ENCODE measurements at places on chromosomes 13 and 19.

- DNase-seq = no peak
Measured at GRCh38 chr13:70729369-70729768, 621.1 kb upstream of the KLHL1 start.

DNA sequence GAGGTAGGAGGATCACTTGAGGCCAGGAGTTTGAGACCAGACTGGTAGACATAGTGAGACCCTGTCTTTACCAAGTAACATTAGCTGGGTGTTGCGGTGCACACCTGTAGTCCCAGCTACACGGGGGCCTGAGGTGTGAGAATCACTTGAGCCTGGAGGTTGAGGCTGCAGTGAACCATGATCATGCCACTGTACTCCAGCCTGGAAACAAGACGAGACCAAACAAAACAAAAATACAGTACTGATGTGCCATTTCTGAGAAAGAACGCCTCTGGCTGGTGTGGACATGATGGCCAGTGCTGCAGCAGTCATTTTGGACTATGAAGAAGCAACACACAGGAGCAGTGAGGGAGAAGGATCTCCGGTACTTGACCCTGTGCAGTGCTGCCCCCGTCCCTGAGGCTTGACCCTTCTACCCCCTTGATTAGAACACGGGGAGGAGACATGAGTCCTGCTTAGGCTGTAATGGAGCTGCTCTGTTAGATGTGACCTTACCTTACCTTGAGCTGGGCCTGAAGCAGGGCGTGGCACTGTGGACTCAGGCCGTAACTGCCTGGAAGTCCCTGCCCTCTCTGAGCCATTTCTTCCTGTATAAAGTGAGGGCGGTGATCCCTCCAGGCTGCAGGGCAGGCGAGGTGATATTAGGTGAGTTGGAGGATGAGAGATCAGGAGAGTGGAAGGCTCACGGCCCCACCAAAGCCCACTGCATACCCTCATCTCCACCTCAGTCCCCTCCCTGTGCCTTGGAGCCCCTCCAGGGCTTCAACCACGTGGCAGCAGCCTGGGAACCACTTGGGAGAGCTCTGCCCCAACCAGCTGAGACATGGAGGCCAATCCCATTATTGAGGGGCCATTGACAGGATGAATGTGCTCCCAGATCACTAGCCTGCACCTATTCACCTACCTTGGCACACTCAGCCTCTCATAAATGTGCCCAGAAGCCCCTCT, 5.9 kb downstream of the RPL18A start:
- DNase-seq = peak; percentile 63

DNA sequence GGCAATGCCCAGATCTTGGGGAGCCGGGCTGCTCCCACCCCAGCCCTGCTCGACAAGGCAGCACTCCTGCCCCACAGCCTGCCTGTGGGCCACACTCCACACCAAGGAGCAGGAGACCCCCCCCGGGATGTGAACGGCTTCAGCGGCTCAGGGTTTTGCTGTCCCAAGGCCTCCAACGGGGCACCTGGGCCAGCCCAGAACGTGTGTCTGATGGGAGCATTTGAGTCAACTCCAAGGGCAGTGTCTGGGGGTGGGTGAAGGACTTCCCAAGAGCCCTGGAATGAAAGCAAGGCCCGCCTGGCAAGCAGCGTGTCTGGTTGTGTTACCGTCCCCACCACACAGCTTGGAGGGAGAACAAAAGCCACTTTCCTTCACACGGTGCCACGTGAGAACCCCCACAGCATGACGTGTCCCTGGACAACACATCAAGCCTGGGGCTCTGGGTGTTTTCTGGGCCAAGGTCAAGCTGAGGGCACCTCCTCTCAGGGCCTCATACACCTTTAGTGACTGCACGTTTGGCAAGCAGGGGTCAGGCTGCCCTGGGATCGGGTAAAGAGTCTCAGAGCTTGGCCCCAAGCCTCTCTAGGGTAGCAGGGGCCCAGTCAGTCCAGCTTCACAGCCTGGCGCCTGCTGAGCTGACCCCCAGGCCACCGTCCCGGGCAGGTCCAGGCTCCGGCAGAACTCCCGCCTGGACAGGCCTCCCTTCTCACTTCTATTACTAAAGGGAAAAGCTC, 6.0 kb downstream of the C13orf46 start:
- DNase-seq = no peak

GRCh38 chr13:63948045-63948444, 2532.4 kb upstream of the PCDH20 start:
- DNase-seq = no peak

DNA sequence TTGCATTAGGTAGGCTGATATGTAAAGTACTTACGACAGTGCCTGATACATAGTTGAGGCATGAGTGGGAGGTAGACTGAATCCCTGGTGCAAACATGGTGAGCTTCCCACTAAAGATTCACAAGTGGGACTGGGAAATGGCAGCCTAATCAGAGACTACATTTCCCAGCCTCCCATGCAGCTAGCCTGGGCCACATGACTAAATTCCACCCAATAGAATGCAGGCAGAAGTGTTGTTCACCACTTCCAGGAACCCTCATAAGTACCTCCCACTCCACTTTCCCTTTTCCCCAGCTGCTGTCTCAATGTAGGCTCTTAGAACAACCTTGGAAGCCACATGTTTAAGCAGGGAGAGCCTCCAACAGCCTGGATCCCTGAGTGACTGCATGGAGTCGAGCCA, 104.9 kb downstream of the CACNA1A start:
- peak; percentile 15 for DNase-seq

DNA sequence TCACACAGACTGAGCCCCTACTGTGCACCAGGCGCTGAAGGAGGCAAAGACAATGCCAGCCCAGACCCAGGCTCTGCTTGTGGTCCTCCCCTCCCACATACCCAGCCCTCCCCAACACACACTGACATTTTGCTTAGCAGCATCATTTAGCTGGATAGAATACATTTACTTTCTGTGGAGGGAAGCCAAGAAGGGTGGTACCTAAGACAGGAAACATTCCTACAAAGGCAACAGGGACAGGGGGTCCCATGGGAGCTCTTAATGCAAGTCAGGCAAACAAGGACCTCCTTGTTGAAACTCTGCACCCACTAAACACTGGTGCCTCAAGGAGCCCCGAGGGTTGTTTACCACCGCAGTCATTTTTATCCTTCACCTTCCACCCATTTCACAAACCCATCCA, 77.0 kb upstream of the ZNF507 start:
- no peak for DNase-seq

DNA sequence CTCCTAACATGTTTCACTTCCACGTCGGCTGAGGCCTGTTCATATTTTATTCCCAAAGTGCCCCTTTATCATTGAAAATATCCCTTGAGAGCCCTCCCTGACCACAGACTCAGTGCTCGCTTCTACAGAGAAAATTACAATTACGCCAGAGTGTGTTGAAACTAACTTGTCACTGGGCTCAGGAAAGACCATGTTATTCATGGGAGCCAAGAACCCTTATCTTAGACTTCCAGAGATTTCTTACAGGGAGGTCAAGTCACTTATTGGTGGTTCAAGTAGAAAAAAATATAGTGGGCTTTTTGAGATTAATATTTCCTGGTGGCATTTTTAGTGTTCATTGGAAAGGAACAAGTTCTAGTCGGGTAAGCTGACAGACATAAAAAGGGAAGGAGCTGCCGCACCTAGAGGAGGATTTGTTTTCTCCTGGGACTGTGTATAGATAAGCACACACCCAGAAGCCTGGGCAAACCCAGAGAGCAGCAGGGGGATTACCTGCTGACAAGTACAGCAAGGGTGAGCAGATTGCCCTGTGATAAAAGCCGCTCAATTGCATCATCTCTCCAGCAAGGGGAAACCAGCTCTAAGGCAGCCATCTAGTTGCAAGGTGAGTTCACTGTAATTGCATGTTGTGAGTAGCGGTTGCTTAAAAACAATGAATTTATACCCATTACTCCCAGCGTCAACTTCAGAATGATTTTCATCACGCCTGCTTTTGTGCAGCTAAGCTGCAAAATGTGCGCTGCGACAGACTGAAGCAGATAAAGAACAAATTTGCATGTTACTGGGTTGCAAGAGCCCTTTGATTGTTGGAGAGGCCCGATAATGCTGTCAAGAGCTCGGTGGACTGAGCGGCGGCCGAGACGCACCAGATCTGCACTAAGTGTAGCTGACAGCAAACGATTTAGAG, 46.2 kb downstream of the DCT start:
- DNase-seq = peak; percentile 42

GRCh38 chr13:77313923-77314322, 13.0 kb downstream of the MYCBP2 start:
- no peak for DNase-seq

- peak; percentile 65 for DNase-seq
Measured at GRCh38 chr19:45496349-45496953, 396 bp downstream of the RTN2 start.

- DNase-seq = no peak
Measured at GRCh38 chr19:51201712-51202111, 23.2 kb upstream of the CD33 start.

- no peak for DNase-seq
Measured at GRCh38 chr19:31962561-31962996, 382.8 kb upstream of the ZNF507 start.

GRCh38 chr19:12953799-12954611, 3.0 kb downstream of the GADD45GIP1 start:
- DNase-seq = no peak

DNA sequence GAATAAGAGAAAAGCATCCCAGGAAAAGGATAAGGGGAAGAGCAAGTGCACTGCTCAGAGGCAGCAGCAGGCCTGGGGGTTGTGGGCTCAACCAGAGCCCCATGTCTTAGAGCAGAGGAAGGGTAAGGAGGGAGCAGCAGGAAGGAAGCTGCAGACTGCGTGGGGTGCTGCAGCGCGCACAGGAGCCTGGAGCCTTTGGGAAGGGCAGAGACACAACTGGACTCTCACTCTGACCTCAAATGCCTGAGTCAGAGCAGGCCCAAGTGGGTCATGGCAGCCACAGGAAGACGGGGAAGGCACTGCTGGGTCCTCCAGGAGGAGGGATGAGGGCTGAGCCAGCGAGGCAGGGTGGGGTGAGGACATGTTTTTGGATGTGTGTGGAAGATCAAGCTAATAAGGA, 31.6 kb downstream of the SIGLEC7 start:
- no peak for DNase-seq

DNA sequence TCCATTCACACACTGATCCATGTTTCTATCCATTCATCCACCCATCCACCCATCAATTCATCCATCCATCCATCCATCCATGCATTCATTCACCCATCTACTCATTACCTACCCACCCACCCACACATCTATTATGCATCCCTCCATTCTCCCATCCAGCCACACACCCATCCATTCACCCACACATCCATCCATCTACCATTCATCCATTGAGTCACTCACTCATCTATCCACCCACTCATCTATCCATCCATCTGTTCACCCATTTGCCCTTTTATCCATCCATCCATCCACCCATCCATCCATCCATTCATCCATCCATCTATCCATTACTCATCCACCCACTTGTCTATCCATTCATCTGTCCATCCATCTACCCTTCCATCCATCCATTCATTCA, 30.1 kb downstream of the CELF5 start:
- DNase-seq = no peak

DNA sequence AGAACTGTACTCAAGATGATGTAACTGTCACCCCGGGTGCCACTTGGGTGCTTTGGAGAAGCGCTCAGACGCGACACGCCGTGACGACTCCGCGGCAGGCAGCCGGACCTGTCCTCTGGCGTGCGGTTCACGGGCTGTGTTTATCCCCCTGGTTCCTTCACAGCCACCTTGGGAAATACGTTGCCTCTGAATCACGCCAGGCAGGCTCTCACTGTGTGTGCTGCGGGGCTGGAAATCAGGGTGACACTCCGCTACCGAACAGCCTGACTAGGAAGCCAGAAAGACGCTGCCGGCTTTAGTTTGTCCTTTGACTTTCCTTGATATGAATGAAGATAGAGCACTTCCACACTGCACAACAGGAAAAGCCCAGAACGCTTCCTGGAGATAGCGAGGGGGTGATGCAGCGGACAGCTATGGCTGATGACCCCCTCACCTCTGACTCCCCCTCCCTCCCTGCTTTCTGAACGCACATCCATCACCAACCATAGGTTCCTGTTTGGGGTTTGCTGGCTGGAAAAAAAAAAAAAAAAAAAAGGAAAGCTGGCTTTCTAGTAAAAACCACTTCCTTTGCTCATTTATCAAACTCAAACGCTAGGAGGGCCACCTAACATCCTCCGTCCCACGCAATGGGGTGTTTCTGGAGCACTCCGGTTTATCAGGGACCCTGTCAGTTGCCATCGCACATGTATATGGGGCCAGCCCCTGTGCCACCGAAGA, 3.7 kb upstream of the GP6 start:
- DNase-seq = peak; percentile 84

DNA sequence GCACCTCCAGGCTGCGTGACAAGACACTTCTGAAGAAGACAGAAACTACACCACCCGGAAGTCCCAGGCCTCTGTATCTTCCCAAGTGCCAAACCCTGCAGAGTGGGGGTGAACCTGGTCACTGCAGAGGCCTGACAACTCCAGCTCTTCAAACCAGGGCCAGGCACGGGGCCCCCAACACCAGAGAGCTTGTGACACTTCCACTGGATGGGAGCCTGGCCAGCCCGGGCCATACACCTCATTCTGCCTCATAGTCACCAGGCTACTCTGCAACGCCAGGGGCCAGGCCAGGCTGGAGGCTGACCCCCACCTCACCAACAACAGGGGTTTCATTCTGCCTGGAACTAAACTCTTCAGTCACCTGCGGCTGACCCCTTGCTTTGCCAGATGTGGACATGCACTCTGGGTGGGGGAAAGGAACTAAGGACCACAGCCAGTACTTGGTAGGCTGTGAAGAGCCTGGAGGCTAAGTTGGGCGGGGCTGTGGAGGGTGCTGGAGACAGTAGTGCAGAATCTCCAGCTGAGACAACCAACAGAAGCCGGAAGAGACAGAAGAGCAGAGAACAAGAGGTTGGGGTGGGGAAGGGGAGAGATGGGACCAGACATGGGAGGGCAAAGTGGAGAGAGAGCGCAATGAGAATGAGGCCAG, 23.0 kb downstream of the TUBA3C start:
- DNase-seq = no peak

DNA sequence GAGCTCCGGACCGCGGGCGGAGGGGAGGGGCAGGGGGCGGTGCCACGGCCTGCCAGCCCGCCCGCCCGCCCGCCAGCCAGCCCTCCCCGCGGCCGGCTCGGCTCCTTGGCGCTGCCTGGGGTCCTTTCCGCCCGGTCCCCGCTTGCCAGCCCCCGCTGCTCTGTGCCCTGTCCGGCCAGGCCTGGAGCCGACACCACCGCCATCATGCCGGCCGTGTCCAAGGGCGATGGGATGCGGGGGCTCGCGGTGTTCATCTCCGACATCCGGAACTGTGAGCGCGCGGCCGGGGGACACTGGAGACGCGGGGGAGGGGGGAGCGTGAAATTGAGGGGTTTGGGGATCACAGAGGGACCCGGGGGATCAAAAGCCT, at the start of gene AP2A1:
AP2A1 (plus strand) TSS at position 72 of the 370 bp plus-strand sequence; CDS start at position 205, 133 bp downstream.
- DNase-seq = no peak

DNA sequence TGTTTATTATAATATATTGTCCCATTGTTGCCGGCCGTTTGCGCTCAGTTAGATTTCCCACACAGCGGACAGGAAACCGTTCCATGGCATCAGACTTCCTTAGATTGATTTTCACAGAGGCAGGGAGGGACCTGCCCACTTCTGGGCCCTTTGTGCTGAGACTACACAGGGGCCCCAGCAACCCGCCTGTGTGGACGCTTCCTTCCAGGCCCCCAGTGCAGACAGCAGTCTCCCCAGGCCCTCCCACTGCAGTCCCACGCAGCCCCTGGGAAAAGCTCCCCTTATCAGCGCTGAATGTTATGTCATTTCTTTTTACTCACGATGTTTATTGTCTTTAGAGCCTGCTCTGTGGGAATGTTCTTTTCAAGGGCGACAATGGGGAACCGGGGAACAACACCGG, 351.7 kb upstream of the ARGLU1 start:
- DNase-seq = no peak

- DNase-seq = peak; percentile 95
Measured at GRCh38 chr19:6737873-6738786, 750 bp upstream of the GPR108 start.
